ENCODE measurements at places on chromosomes 7 and 10.

GRCh38 chr10:46223626-46224413 lies 63.0 kb upstream of the ANTXRL start:
- no peak for DNase-seq

DNA sequence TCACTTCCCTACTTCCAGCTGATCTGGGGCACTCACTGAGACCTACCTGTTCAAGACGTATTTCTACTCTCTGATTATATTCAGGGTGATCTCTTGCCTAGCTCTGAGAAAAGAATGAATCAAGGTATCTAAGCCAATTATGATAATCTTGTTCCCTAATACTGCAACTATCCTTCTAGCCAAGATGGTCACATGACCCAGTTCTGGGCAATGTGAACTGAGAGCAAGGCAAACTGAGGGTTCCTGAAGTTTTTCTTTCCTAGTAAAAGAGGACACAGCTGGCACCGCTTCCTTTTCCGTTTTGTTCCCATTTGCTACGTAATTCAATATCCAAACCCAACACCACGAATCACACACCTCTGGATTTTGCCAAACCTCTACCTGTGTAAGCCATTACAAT lies 5.9 kb upstream of the GPAM start:
- DNase-seq: no peak

- no peak for DNase-seq
Observed at GRCh38 chr7:110835218-110835617, 255.7 kb upstream of the LRRN3 start.

- peak; percentile 7 for DNase-seq
Observed at GRCh38 chr7:103073989-103074518, 542 bp downstream of the FBXL13 start.

GRCh38 chr7:101563943-101564777 lies 64.9 kb downstream of the MYL10 start:
- DNase-seq: no peak

DNA sequence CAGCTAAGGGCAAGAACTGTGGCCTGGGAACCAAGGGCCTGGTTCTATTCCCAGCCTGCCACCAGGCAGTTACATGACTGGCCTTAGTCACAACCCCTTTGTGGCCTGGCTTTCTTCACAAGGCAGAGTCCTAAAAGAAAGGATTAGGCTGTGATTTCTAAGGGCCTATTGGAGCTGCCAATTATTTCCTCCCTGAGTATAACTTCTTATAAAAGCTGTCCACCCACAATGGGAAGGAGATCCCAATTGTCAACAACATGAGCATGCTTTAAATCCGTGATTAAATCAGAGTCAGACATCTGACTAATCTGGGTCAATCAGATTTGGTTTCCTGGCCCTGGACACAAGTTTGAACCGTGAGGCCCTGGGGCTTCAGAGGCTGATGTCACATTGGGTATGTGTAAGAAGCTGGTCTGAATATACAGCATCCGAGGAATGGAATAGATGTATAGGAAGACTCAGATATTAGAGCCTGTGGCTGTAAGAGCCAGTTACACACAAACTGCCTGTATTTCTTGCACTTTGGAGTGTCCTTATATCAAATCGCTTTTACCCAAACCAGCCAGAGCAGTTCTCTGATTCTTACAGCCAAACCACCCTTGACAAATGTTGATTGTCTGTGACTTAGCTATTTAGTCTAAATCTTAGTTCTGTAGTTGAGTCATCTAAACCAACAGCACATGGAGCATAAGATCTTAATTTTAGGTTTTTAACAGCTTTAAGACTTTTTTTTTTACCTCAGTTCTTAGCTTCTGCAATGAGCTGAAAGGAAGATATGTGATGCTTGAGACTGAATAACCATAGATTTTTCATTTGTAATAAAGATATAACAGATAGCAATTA lies 61.3 kb downstream of the ABCB4 start:
- no peak for DNase-seq

DNA sequence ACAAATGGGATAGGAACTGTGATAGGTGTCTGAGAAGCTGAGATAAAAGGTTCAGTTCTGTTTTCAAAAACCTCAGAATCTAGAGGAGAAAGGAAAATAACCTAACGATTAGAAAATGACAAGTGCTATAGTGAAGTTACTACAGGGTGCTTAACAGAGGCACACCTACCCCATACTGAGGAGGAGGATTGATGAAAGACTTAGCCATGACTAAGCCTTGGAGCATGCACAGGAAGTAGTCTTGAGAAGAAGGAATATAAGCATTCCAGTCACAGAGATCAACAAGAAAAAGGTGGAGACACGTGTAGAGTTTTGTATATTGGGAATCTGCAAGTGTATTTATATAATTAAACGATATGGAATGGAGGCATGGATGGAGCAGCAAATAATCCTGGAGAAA lies 1225.5 kb upstream of the CELF2 start:
- DNase-seq: no peak

DNA sequence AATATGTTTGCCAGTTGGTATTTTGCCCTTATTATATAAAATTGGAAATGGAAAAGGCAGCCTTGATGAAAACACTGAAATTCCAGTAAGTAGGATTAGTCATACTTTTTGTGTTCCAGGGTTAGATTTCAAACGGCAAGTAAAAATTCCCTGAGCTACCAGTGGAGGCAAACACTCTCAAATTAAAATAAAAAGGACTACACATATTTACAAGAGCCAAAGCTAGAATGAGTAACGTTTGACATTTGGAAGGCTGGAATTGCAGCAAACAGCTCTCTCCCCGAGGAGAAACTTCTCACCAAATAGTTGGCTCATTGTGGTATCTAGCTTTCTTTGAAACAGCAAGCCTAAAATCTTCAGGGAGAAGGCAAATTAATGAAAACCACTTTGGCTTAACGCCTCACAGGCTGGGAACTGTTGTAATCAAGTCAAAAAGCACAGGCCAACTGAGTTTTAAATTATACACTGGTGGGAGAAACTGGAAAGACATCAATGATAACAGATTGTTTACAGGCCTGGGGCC lies 288.4 kb downstream of the SNX13 start:
- no peak for DNase-seq

GRCh38 chr10:78658645-78659597 lies 409.8 kb upstream of the ZMIZ1 start:
- DNase-seq: no peak

DNA sequence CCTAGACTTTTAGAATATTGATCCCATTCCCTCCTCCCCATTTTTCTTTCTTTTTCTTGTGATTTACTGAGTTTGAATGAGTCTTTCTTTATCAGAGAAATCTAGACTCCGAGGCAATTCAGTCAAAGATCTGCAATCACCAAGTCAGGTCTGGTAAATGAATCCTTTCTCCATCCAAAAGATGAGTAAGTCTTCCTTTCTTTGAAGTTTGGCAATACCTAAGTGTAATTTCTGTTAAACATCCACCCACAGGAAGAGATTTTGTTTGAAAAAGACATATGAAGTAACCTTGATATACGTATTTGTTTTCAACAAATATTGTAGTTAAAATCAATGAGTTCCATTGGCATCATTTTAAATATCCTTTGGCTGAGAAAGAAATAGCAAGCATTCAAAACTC lies 58.3 kb downstream of the SLC39A12 start:
- DNase-seq: no peak

DNA sequence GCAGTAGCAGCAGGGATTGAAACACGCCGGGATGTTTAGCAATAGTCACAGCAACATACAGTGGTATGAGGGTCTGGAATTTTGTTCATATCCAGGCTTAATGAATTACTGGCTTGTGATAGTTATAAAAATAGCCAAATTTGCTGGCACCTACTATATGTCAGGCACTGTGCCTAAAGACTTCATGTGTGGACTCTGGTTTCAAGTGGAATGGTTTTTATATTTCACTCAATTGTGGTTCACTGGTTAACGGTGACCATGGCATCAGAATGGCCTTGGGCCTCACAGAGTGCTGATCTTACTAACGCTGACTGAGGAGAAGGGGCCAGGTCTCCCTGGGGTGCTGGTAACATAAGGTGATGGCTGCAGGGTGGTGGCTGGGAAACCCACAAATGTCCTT lies 55.7 kb downstream of the CELF2 start:
- no peak for DNase-seq

GRCh38 chr7:37048674-37049073 lies 324.4 kb upstream of the AOAH start:
- DNase-seq: no peak

DNA sequence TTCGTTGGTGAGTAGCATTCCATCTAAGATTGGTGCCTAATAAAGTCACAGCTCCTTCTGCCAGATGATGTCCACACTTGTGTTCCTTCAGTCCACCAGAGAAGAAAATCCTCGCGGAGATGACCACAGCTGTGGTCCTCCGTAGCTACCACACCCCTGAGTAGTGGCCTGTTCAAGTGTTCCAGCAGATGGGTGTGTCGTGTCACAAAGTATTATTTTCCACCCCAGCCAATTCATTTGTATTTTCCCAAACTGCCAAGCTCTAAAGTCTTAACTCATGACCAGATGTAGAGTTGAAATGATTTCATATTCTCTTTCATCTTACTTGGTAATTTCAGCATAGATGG lies 251.3 kb upstream of the TCF7L2 start:
- no peak for DNase-seq

DNA sequence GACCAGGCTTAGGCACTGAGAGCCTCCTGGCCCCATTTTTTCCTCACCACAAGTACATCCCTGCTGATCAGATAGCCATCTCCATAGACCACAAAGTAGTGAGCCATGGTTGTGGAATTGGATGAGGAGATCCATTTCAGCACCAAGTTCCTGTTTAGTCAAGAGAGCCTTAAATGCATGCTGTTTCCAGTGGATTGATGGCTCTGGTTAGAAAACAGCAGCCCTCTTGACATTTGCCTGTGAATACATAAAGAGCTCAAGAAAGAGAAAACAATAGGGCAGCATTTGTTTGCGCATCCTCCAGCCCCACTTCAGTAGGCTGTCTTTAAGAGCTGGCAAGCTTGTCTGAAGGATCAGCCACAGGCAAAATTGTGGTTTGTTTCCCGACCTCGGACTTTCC lies 251.2 kb downstream of the POU6F2 start:
- no peak for DNase-seq

DNA sequence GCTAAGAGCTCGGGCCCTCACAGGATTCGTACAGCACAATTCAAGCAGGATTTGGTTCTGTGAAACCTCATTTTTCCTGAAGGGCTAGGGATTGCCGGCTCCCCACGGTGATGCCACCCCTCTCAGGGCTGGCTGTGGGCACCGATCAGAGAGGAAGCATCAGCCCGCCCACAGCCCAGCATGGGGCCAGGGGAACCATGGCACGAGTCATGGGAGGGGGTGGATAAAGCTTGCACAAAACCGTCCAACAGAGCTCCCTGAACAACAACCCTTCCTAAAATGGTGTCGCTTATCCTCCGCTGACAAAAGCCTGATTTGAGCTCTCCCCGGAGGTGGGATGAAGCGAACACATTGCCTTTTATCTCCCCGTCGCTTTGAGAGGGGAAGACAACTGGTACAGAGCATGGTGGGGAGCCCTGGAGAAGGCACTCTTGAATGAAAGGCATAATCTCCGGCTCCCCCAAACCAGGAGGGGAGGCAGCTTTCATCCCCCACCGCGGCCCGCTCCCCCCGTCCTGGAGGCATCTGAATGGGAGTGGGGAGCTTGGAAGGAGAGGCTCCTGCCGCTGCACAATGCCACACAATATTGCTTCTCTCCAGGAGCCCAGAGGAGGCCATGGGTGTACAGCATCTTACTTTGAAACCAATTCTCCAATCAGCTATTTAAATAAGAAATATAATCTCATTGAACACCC lies 144.0 kb downstream of the RPS24 start:
- DNase-seq: no peak

- no peak for DNase-seq
Observed at GRCh38 chr10:78959217-78959923, 109.4 kb upstream of the ZMIZ1 start.

DNA sequence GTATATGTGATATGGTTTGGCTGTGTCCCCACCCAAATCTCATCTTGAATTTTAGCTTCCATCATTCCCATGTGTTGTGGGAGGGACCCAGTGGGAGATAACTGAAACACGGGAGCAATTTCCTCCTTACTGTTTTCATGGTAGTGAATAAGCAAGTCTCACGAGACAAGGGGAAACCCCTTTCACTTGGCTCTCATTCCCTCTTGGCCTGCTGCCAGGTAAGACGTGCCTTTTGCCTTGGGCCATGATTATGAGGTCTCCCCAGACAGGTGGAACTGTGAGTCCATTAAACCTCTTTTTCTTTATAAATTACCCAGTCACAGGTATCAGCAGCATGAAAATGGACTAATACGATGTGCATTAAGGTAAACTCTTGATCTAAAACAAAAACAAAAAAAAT lies 357.1 kb upstream of the AOAH start:
- DNase-seq: no peak

DNA sequence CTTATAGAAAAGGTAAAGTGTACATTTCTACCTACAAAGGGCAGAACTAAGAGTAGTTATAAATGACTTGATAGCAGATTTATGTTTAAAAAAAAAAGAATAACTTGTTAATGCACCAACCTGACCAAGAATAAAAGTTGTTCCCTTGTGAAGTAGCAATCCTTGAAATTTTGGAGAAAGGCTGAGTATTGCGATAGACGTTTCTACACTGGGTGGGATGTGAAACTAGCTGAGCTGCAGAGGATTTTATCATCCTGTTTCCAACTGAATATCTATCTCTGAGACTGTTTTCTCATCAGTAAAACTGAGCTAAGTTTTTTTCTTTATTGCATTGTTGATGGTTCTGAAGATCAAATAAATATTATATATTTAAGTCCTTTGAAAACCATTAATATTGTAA lies 14.6 kb downstream of the MDFIC start:
- no peak for DNase-seq

GRCh38 chr10:11864727-11865126 lies 41.6 kb downstream of the PROSER2 start:
- no peak for DNase-seq

DNA sequence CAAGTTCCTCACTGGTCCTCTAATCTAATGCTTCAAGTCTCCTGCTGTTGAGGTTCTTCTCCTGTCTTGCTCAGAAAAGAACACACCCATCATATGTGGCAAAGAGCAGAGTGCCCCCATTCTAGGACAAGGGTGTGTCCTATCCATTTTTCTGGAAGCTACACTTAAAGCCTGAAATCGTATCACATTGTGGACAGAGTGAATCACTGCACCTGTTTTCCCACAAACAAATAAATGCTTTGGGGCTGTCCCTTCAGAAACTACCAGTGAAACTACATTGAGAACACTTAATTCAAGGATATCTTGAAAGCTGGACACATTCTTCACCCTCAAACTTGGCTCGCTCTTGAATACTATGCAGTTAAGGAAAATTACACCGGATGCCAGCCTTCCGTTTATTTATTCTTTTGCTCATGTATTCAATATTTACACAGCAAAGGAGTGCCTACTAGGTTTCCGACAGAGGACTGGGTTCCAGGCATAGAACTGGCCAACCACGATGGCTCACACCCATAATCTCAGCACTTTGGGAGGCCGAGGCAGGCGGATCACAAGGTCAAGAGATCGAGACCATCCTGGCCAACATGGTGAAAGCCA lies 473.0 kb downstream of the GALNT17 start:
- no peak for DNase-seq

- no peak for DNase-seq
Observed at GRCh38 chr7:19957664-19958063, 184.2 kb upstream of the TMEM196 start.

GRCh38 chr7:95508780-95509179 lies 23.0 kb downstream of the ASB4 start:
- no peak for DNase-seq

Data from smooth muscle cell of the brain vasculature (primary cell).